ENCODE measurements at places on chromosomes 6 and 20.
A peak's percentile ranks its signal among the peaks of the same experiment; 100 is the strongest.

DNA sequence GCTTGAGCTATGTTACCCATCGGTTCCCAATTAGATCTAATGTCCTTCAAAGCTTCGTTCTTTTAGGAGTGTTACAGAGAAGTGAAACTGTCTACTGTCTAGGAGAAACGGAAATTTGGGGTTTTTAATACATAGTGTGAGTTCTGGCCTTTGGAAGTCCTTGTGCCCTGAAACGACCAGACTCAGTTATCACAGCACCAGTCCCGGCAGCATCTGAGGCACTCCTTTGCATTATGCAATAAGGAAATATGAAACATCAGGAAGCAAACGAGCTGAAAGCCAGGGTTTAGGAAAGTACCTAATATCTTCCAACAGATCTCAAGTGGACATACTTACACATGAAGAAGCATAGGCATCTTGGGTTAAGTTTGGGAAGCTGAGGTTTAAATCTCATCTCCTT, 61.8 kb upstream of the ADGRF1 start:
- DNase-seq: no peak

DNA sequence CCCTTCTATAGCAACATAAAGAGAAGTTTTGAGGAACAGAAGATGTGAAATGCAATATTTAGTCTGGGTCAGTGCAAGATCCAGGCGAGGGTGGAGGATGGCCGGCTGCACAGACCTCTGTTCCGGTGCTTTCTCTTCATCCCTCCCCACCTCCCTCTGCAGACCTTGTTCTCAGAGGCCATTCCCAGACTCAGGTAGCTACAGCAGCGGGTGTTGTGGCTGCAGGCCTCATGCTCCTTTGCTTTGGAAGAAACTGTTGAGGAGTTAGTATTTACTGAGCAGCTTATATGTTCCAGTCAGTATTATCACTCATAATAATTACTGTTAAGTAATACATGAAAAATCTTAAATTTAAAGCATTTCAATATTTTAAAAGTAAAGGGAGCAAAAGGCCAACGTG, 1.7 kb downstream of the BTN3A3 start:
- no peak for DNase-seq

DNA sequence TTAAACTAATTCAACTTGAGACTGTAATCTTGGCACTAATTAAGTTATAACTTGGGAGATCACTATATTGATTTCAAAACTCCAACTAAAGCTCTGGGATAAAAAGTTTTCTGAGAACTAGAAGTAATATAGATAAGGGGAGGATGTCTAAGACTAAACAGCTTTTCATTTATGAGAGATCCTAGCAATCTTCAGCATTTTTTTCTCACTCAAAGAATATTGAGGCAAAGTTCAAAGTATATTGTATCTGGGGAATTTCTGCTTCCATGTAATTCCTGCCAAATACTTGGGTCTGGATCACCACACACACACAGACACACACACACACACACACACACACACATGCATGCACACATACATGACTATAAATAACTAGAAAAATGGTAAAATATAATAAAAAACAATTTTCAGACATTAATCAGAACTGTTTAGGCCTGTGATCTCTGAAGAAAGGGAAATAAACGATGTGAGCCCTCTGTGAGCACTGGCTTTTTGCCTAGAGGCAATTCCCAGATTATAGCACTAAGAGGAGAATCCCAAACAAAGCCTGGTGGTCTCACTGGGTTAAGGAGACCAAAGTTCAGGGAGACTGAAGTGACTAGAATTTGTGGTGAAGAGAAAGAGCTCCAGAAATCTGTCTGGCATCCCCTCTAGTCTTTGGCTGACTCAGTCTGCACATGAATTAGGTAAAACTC, 92.8 kb downstream of the ADAT2 start:
- no peak for DNase-seq

GRCh38 chr20:6942266-6942665, 174.8 kb downstream of the BMP2 start:
- no peak for DNase-seq

DNA sequence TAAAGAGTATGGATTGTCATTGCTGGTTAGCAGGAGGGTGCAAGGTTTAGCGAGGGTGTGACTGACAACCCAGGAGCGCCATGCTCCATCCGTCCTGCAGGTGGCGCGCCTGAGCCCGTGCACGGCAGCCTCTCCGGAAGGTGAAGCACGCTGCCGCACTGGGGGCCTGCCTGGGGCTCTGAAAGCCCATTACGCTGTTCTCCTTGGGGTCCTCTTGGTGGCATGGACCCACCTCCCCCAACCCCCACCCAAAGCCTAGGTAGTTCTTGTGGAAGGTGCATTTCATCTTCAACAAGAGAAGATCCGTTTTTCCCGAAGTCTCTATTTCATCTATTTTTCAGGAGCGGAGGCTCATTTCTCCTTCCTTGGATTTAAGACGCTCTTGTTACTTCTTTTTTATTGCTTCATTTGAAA, 197.4 kb upstream of the KCNG1 start:
- DNase-seq: no peak

GRCh38 chr6:52598123-52598823, 21.4 kb upstream of the TRAM2 start:
- DNase-seq: peak; percentile 66

GRCh38 chr6:125415913-125416312, 114.1 kb upstream of the HDDC2 start:
- no peak for DNase-seq

GRCh38 chr6:26104457-26105108, 17.4 kb downstream of the HFE start:
- no peak for DNase-seq

DNA sequence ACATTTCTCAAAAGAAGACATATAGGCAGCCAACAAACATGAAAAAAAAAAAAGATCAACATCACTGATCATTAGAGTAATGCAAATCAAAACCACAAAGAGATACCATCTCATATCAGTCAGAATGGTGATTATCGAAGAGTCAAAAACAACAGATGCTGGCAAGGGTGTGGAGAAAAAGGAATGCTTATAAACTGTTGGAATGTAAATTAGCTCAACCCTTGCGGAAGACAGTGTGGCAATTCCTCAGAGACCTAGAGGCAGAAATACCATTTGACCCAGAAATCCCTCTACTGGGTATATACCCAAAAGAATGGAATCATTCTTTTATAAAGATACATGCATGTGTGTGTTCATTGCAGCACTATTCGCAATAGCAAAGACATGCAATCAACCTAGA, 303.8 kb upstream of the THEMIS start:
- DNase-seq: no peak

- DNase-seq: no peak
Measured at GRCh38 chr6:71967436-71967835, 81.1 kb downstream of the RIMS1 start.

DNA sequence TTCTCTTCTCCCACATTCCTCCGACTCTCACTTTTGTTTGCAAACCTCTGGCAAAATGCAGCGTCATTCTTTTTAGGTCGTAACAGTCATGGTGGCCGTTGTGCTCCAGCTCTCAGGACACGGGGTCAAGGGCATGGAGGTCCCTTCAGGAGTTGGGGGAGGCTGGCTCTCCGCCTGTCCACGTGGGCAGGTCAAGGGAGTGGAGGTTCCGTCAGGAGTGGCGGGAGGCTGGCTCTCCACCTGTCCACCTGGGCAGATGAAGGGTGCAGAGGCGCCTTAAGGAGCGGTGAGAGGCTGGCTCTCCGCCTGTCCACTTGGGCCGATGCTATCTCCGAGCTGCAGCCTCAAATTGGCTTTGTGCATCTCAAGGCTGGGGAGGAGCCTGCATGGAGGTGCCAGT, 98.0 kb downstream of the ERMARD start:
- DNase-seq: no peak

DNA sequence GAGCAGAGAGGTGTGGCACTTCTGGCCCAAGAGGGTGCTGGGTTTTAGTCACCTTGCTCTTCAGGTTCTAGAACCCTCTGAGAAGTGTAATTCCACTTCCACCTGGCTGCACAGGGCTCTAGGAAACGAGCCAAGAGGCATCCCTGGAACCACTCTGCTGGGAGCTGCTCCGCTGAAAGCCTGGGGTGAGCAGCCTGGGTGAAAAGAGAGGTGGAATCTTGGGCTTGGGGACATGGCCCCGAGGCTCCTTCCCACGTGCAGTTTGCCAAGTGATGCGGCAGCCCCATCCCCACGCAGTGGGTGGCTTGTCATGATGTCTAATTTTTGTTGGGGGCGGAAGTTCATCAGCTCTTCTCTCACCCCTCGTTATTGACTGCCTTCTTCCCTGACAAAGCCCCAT, 32.8 kb downstream of the PPP1R16B start:
- DNase-seq: no peak

DNA sequence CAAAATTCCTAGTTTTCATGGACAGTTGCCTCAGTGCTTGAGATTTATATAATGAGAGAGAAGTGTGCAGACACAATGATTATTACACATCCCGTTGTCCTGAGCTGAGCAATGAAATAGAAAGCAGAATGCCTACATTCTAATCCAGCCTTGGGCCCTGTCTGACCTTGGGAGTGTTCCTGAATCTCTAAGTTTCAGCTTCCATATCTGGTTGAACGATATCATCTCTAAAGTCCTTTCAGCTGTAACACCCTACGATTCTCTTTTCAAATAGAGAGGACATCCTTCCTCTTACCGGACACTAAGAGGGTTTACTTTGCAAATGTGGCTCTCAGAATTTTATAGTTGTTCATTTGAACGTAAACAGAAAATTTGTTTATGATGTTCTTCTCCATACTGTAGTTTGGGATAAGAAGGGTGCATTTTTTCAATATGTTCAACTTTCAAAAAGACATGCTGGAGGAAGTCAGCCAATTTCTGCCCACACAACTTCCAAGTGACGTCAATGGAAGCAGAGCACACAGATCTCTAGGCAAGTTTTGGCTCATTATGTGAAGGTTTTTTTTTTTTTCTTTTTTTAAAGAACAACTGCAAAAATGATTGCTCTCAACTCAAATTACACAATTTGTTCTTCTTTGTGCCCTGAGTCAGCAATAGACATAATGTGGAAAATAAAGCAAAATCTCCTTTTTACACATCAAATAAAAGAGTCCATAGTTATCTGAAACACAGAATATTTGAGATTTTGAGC, 50.4 kb downstream of the PDE7B start:
- DNase-seq: no peak

DNA sequence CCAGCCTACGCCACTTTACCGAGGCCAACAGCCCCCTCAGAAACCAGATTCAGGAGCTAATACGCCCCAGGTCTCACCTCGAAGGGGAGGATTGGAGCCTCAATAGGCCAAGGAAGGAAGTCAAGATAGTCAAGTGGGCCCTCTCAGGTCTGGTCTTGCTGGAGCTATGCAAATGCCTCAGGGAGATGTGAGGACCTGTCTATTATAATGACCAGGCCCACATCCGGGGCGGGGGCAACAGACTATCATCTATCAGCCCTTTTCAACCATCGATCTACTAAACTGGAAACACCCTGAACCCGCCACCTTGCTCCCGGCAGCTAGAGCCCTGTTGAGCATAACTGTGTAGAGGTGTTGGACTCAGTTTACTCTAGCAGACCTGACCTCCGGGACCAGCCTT, 12.7 kb upstream of the GSTA3 start:
- DNase-seq: no peak

DNA sequence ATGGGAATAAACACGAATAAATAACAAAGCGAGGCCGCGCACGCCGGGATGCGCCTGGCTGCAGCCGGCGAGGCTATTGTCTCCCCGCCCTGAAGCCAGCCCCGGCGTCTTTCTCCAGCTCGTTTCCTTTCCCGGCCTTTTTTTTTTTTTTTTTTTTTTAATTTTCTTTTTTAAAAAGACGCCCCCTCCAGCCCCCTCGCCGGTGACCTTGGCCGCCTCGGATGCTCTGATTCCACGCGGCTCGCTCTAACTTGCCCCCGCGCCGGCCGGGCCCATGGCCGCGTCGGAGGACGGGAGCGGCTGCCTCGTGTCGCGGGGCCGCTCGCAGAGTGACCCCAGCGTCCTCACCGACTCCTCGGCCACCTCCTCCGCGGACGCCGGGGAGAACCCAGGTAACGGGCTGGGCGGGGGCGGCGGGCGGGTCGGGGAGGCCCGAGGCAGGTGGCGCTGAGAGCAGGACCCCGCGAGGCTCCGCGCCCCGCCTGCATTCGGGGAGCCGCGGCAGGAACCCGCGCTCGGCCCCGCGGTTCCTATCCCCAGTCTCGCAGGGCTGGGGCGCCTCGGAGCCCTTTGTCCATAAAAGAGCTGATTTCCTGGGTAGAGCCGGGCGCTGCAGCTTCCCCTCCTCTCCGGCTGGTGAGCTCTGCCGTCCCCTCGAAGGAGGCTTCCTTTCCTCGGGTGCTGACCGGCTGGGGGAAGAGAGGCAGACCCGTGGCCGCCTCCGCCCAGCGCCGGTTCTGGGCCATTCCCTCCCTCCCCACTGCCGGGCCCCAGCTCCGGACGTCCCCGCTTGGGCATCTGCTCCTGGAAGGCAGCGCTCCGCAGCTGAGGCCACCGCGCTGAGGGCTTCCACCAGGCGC, 631 bp downstream of the PHACTR3 start:
- no peak for DNase-seq

- no peak for DNase-seq
Measured at GRCh38 chr6:63897459-63897858, 261.9 kb downstream of the PHF3 start.

- no peak for DNase-seq
Measured at GRCh38 chr6:71408787-71409723, 120.4 kb downstream of the OGFRL1 start.

GRCh38 chr20:62979876-62980373, 26.8 kb downstream of the BHLHE23 start:
- DNase-seq: no peak

DNA sequence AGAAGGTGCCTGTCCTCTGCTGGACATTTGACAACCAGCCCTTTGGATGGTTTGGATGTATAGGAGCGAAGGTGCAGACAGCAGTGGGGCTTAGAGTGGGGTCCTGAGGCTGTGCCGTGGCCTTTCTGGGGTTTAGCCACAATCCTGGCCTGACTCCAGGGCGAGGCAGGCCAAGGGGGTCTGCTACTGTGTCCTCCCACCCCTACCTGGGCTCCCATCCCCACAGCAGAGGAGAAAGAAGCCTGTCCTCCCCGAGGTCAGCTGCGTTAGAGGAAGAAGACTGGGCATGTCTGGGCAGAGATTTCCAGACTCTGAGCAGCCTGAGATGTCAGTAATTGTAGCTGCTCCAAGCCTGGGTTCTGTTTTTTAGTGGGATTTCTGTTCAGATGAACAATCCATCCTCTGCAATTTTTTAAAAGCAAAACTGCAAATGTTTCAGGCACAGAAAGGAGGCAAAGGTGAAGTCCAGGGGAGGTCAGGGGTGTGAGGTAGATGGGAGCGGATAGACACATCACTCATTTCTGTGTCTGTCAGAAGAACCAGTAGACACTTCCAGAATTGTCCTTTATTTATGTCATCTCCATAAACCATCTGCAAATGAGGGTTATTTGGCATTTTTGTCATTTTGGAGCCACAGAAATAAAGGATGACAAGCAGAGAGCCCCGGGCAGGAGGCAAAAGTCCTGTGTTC, 1.3 kb upstream of the CDKN1A start:
- no peak for DNase-seq

GRCh38 chr6:90226257-90226656, 70.4 kb downstream of the BACH2 start:
- DNase-seq: no peak

DNA sequence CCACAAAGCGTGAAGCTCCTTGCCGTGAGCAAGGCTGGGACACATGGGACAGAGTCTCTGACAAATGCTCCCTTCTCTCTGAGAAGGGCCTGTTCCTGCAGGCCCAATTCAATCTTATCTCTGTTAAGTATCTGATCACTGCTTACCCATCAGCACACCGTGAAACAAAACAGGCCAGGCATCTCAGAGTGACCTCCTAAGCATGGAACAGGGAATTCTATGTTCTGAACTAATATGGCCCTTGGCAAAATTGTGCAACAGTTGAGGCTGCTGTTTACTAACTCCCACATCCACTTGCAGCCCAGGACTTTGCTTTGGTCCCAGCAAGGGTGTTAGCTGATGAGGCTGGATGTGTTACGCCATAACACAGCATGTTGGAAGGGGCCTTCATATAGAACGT, 79.2 kb downstream of the GCLC start:
- DNase-seq: no peak

GRCh38 chr6:4607793-4608192, 168.4 kb upstream of the CDYL start:
- no peak for DNase-seq
